Tibial artery (tissue), 4 donors: ENCODE measurements at places on chromosomes 7 and 10.

- DNase-seq = no peak
Observed at GRCh38 chr10:95229724-95230627, 35.9 kb downstream of the ACSM6 start.

DNA sequence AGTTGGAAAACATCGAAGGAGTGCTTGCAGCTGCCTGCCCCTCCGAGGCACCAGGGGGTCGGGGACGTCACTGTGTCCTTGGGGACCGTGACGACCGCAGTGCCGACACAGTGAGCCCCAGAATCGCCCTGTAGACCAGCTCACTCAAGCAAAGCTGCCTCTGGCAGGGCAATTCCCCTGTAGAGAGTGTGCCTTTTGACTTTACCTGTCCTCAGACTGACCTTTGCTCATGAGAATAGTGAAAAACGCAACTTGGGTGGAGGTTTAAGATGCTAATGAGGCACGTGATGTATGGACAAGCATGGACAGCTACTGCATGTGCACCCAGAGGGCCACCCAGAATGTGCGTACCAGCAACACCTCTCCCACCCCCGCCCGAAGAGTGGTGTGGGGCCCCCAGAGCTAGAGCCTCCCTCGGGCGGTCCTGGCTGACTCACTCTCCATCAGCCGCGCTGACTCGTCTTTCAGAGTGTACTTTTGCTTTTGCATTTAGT is 271.9 kb downstream of the ADARB2 start:
- no peak for DNase-seq

- no peak for DNase-seq
Observed at GRCh38 chr10:15430969-15431771, 60.1 kb upstream of the FAM171A1 start.

DNA sequence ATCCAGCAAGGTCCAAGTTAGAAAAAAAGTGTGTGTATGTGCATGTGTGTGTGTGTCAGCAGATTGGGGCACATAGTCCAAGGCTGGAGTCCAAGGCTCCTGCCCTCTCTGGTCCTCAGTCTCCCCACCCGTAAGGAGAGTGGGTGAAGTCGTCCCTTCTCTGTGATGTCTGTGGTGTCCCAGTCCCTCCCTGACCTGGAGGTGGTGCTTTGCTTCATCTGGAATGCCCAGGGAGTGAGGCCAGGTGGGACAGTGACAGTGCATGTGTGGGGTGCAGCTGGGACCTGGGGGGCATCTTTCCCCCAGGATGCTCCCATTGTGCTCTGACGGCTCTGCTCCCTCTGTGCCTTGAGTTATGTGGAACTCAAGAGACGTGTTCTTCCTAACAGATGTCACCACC is 18.0 kb downstream of the AQP1 start:
- DNase-seq = no peak

DNA sequence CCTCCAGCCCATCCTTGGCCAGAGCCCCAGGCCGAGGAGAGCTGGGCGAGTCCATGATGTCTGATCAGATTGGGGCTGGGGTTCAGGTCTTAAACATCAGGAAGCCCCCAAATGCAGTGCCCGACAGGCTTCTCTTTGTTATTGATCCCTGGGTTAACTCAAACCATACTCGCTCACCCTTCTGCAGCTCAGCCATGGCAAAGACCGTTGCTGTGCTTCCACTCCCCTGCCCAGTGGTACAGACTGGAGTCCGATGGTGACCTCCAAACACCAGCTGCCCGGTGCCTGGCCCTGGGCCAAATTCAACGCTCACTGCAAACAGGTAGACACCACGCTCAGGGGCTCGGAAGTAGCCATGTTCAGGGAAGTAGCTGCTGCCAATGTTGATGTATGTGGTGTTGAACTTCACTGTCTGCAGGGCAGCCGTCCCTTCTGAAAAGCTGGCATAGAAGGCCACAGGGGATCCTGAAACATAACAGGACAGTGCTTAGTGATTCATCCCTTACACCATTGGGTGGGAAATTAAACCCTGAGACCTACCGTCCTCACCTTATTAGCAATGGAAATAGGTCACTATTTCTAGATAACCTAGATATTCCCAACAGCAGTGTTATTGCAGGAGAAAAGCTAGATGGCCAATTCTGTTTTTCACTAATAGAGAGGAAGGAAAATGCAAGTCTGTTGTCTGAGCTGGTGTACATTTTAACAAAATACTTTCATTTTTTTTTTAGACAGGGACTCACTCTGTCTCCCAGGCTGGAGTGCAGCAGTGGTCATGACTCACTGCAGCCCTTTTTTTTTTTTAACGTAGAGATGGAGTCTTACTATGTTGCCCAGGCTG is 20.5 kb downstream of the MMRN2 start:
- DNase-seq = no peak

- DNase-seq = no peak
Observed at GRCh38 chr10:124127965-124128810, 34.8 kb upstream of the CHST15 start.

DNA sequence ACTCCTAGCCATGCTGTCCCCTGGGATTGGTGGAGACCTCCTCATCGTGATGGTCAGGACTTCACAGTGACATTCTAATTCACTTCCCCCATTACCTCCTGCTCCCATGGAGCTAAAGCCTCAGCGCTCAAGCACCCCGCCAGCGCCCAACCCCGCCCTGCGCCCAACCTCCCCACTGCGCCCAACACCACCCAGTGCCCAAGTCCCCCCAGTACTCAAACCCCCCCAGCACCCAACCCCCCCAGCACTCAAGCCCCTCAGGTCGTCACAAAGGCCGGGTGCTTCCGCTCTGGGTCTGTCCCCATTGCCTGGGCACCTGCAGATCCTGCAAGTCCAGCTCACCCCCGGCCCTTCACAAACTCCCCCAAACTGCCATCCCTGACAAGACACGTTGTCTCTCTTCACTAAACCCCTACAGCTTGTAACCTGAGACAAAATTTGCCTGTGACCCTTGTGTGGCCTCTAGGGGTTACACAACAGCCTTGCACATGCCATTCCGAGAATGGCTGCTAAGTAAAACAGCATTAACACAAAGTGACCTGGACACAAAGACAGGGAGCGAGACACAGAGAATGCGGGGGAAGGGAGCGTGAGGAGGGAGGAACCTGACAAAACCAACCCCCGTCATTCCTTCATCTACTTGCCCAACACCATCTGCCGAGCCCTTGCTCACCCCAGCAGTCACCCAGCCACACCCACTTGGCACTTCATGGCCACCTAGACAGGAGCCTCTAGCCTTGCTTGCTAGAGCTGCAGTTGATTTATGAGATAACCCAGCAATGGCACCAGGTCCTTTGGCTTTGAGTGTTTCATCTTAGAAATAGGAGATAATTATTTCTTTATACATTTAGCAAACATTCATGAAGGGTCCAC is 107.8 kb downstream of the ADARB2 start:
- DNase-seq = no peak

- DNase-seq = no peak
Observed at GRCh38 chr7:19206721-19207120, 61.5 kb upstream of the FERD3L start.

DNA sequence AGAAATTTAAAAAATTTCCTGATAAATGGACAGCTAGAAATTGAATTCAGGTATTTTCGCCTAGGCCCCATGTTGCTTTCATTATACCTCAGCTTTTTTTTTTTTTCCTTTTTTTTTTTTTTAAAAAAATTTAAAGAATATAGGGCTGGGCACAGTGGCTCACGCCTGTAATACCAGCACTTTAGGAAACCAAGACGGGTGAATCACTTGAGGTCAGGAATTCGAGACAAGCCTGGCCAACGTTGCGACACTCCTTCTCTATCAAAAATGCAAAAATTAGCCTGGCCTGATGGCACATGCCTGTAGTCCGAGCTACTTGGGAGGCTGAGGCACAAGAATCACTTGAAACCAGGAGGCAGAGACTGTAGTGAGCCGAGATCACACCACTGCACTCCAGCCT is 334.0 kb downstream of the SORCS1 start:
- DNase-seq = no peak

DNA sequence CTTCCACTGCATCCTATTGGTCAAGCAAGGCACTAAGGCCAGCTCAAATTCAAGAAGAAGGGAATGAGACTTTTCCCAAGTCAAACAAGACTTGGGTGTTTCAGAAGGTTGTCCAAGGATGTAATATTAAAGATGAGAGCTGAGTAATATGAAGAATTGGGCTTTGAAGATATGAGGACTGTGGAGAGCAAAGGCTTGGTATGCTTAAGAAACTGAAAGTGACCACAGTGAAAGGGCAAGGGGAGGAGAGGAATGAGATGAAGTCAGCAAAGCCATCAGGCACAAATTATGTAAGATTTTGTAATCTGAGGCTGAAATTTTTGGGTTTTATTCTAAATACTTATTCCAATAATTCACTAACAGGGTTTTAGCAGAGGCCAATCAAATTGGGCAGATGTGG is 38.6 kb upstream of the NPY start:
- no peak for DNase-seq

DNA sequence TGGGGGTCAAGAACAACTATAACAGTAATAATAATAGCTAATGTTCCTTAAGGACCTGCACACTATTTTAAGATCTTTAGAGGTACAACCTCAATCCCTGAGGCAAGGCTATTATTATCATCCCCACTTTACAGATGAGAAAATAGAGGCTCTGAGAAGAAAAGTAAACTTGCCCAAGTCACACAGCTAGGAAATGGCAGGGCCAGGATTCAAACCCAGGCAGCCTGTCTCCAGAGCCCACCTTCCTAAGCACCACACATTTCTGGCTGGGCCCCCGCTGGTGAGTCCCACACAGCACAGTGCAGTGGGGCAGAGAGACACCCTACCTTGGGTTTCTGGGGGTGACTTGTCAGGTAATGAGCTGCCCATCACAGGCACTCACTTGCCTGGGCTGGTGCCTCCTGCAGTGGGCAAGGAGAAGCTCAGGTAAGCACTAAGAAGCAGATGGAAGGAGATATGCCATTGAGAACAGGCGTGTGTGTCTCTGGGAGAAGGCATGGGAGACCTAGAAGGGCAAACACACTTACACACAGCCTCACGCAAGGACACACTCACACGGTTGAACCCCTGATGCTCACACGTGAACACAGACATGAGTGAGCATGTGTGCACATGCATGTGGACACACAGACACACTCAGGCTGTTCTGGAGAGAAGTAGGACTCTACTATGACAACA is 104.4 kb upstream of the ZMIZ1 start:
- no peak for DNase-seq

DNA sequence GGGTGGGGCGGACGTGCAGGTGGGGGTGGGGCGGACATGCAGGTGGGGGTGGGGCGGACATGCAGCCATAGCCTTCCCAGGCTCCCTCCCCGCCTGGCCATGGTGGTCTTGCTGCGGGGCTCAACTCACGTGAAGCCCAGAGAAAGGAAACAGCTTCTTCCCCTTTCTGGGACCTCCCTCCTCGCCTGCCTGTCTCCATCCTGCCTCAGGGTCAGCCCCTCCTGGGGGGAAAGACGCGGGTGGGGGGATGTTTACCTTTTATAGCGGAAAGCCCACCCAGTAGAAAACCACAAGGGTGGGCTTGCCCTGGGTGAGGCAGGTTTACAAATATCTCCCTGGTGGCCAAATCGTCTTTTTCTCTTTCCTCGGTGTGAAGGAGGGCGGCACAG is 520.0 kb downstream of the GLRX3 start:
- no peak for DNase-seq

GRCh38 chr7:157976406-157976805 is 611.2 kb downstream of the PTPRN2 start:
- peak; percentile 39 for DNase-seq

DNA sequence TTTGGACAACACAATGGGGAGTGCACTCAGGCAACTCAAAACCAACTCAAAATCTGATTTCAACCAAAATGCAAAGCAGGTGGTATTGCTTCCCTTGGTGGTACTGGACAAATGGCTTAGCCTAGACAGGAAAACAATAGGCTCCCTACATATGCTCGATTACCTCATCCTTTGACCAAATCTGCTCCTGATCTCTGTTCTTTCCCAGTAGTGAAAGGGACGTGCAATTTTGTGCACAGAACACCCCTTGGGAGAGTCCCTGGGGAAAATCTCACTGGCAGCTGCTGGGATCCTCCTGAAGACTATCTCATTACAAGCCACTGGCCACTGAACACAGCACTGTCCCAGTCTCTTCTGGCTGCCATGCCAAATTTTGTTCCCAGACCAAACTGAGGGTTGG is 149.2 kb upstream of the VSTM2A start:
- DNase-seq = no peak

DNA sequence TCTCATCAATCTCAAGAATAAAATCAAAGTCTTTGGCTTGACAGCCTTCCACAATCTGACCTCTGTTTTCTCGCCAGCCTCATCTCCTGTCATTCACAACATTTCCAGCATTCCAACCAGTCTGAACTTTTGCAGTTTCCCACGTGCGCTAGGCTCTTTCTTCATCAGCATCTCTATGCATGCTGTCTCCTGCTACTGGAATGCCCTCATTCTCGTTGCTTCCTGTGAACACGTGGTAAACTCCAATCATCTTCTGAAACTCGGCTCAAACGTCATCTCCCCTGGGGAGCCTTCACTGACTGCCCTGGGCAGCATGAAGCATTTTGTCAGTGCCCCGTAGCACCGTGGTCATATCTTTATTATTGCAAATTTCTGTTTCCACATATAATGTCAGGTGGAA is 12.2 kb upstream of the RSBN1L start:
- peak; percentile 73 for DNase-seq

- DNase-seq = peak; percentile 33
Observed at GRCh38 chr10:535952-536351, 153.5 kb downstream of the DIP2C start.

- DNase-seq = no peak
Observed at GRCh38 chr10:71816421-71816851, 34.6 kb downstream of the PSAP start.

- DNase-seq = no peak
Observed at GRCh38 chr10:79130846-79131245, 62.1 kb downstream of the ZMIZ1 start.

- no peak for DNase-seq
Observed at GRCh38 chr10:32882076-32882475, 76.0 kb downstream of the ITGB1 start.

- DNase-seq = no peak
Observed at GRCh38 chr10:10855151-10855581, 162.5 kb upstream of the CELF2 start.

- no peak for DNase-seq
Observed at GRCh38 chr10:11319990-11320602, 291.4 kb downstream of the USP6NL start.

DNA sequence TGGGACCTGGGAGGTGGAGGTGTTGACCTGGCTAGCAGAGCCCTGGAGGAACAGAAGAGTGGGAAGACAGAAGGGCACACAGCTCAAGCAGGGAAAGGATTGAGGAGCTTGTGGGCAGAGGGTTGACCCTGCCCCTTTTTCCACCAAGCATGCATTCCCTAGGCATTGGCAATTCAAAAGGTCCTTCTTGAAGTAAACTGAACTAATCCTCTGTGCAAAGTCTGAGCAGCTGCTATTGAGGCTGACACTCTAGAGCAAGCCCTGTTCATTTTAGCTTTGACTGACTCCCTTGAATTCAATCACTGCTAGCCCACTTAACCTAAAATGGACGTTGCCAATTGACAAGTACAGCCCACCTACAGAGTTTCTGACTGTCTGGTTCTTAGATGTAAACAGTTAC is 116.5 kb upstream of the TNS3 start:
- no peak for DNase-seq
